Left colon (tissue), 2 donors: ENCODE measurements at places on chromosomes 1 and 21.

- DNase-seq: no peak
Observed at GRCh38 chr1:205226868-205227583, 720 bp upstream of the TMCC2 start.

DNA sequence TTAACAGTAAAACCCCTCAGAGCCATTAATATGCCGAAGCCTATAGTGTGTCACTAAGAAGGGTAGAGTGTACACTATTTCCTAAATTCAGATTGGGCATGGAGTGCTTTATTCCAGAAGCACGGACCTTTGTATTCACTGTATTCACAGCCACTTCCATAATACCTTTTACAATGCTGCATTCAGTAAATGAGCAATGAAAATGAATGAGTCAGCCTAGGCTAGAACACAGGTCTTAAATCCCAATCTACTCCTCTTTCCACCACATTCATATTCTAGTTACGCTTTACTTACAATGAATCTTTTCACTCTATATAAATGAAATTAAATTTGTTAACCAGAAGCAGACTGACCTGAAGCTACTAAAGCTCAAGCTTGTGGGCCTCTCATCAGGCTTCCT, 13.0 kb upstream of the GORAB start:
- DNase-seq: no peak

- DNase-seq: no peak
Observed at GRCh38 chr1:46133181-46133658, 791 bp upstream of the PIK3R3 start.

DNA sequence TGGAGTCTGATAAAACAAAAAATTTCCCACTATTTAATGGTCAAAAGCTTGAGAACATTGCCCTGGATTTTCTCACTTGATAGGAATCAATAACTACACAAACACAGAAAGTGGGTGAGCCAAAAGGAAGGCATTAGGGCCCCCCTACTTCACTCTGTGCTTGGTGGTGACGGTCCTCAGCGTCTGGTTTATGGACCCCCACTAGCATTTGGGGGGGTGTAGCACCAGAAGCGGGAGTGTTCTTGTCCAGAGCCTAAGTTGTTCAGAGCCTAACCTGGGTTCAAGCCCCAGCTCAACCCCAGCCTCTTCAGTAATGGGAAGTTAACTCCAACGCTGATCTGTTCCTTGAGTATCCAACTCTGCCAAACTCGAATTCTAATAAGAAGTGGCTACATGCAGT, 33.1 kb downstream of the STPG1 start:
- DNase-seq: no peak

- peak; percentile 94 for DNase-seq
Observed at GRCh38 chr1:71080739-71081696, at the start of gene ZRANB2. Gene ZRANB2, minus strand, starts transcription at chr1:71081035. Its CDS starts 40 bp downstream, at chr1:71080995.

GRCh38 chr1:167223144-167224103, 2.7 kb downstream of the POU2F1 start:
- DNase-seq: no peak

DNA sequence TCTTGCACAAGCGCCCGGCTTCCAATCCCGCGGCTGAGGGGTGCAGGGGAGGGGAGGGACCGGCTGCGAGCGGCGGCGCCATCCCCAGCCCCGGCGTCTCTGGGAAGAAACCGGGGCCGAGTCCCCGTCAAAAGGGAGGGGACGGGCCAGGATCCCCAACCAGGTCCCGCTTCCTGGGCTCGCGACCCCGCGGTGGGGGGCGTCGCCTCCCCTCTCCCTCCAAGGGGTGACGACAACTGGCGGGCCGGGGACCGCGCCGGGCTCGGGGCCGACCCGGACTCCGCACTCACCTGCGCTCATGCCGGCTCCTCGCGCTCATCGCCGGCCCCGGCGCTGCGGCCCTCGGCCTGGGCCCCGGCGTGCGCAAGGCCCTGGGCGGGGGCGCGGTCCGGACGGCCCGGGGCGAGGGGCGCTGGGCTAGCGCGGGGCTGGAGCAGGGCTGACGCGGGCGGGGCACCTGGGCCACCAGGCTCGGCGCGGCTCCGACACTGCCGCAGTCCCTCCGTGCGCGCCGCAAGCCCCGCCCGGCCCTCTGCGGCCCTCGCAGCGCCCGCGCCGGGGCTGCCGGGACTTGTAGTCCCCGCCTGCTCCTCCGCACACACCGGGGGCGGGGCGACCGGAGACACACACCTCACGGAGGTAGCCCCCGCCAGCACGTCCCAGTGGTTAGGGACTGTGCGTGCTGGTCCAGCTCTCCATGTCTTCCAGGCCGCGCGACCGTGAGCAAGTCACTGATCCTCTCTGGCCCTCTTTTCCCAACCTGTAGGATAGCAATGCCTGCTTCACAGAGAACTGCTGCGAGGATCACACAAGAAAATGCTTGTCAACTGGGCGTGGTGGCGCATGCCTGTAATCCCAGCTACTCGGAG, at the start of gene ATP13A2:
TSS of gene ATP13A2 (minus strand) at position 490 of the 869 bp plus-strand sequence. CDS start at position 300, 190 bp downstream.
- peak; percentile 75 for DNase-seq

- DNase-seq: no peak
Observed at GRCh38 chr1:41500781-41501518, 16.5 kb upstream of the EDN2 start.

- no peak for DNase-seq
Observed at GRCh38 chr1:38915352-38915948, 26.2 kb downstream of the RHBDL2 start.

DNA sequence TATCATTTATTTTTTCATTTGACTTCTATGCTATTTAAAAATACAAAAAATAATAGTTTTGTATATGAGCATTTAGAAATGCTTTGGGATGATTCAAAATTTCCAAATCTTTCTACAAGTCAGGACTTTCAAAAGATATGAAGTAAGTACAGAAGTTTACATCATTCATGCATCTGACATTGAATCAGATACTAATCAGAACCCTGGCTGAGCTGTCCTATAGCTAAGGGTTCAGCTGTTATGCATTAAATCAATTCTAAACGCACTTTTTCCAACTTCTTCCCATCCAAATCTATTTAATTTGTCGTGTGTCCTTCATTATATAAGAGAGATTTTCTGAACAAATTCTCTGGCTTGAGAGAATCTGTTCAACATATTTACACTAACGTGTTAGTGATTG, 779.4 kb downstream of the LTN1 start:
- no peak for DNase-seq

GRCh38 chr1:42957229-42957879, 1.3 kb downstream of the SLC2A1 start:
- peak; percentile 68 for DNase-seq

DNA sequence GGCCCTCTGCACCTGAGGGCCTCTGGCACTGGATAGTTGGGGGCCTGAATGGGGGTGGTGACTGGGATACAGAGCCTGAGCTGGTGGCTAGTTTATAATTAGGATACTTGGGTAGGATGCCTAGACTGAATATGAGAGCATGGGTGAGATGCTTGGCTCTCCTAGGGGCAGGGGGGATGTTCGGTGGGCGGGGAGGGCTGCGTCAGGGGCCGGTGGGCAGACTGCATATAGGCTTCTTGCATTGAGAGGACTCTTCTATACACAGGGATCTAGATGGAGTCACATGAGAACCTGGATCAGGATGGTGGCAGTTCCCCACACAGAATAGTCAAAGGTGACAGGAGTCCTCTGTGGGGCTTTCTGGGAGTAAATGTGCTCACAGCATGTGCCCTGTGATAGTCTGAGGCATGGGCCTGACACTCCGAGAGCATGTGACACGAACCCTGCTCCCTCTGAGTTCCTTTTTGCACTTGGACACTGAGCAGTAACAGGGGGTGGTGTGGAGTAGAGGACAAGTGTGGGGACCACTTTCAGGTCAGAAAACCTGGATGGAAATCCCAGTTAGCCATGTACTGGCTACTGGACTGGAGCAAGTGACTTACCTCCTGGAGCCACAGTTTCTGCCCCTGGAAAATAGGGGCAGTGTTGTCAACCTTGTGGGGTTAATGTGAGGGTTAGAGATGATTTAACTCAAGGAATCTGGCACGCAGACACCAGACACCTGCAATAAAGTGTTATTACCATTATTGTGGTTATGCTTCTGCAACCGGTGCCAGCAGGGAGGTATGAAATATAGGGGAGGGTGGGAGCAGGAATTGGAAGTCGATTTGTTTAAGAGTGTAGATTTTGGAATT, 2.2 kb downstream of the MAP7D1 start:
- DNase-seq: peak; percentile 30

DNA sequence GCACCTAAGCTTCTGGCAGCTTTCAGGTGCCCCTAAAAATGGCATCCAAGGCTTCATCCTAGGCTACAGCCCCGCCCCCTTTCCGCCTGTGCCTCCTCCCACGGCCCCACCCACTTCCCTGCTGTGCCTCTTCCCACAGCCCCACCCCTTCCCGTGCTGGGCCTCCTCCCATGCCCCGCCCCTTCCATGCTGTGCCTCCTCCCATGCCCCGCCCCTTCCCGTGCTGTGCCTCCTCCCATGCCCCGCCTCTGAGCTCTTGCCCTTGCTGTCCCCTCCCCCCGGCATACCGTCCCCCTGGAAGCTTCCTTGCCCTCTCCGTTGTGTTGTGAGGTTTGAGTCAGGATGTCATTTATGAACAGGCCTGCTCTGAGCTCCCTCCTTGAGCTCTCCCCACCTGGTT, 228.5 kb upstream of the AJAP1 start:
- no peak for DNase-seq

GRCh38 chr1:231817801-231818200, 191.2 kb downstream of the DISC1 start:
- no peak for DNase-seq

DNA sequence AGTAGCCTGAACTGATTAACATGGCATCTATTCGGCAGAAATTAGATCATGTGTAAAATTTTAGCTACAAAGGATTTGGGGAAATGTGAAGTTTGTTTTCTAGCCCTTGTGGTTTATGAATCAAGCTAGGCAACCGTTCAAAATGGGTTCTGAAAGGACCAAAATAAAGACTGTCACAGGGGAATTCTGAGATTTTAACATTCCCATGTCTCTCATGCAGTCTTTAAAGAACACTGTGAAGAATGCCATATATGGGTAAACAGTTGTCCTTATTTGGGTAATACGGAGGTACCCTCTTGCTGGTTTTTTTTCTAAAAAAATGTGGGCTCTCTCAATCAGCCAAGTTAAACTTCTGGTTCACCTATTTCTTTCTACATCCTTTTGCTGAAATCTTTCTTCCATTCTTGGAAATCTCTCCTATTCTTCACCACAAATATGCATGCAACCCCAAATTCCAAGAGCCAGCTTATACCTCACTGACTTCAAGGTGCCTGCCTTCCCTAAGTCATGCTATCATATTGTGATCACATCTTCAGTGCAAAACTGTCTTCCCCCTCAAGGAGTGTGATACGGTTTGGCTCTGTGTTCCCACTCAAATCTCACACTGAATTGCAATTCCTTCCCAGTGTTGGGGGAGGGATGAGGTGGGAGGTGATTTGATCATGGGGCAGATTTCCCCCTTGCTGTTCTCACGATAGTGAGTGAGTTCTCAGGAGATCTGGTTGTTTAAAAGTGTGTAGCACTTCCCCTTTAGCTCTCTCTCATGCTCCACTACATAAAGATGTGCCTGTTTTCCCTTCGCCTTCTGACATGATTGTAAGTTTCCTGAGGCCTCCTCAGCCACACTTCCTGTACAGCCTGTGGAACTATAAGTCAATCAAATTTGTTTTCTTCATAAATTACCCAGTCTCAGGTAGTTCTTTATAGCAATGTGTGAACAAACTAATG, 308.7 kb downstream of the TTLL7 start:
- DNase-seq: no peak

DNA sequence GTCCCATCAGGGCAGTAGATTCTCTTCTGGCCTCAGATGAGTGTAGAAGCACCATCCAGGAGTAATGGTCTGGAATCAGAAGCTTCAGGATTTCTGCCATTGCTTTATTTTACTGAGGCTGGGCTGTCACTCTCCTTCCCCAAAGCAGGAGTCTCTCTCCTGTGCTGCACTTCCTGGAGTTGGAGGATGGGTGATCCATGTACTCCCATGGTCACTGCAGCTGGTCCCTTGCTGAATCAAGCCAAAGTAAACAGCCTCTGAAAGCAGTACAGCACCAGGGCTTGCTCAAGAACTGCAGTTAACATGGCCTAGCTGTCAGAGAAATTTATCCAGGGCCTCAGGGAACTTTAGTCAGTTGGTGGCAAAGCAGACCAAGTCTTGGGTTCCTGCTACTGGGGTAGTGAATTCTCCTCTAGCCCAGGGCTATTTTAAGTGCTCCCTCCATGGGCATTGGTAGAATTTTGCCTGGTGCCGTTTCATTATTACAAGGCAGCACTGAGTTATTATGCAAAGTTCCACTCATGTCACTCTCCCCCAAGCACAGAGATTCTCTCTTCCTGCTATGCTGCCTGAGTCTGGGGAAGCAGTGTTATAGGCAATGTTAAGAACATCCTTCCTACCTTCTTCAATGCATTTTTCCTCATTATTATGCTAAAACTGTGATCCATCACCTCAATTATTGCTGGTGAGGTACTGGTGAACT, 29.5 kb downstream of the DRAM2 start:
- DNase-seq: no peak

DNA sequence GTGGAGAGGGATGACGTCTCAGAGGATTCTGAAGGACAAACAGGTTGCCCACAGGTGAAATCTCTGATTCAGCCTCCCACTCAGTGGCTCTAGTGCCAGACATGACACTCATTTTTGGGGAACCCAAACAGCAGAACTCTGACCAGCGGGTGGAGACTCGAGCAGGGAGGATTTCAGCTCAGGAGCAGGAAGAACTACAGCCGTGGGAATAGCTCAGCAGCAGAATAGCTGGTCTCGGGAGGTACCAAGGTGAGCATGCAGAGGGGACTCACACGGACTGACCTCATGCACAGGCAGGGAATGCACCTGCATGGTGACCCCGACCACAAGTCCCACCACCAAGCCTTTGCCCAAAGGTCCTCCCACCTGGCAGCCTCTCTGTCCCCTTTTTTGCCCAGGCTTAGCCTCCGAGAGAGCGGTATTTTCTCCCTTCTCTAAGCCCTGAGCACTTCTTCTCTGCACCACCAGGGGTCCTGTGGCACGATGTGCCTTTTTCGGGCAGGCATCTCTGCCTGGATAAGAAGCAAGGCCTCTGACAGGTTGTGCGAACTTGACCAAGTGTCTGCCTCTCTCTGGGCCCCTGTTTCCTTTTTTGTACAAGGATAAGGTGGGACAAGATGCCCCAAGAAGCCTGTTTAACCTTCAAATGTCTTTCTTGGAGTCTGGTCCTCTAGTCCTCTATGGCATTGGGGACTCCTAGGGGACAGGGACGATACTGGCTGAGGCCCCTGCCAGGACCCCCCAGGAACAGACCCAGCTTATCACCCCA, 8.8 kb upstream of the FGR start:
- no peak for DNase-seq

DNA sequence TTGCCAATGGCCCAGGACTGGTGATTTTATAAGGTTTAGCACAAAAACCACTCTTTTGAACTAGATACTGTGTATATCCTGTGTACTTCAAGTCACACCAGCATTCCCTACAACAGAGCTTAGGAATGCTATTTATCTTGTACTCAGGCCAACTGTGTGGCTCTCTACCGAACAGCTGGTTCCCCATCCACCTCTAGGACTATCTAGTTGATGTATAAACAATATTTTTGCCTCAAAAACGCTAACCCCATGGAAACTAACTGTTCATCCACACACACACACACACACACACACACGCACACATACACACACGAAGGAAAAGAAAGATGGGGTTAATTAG, 28.7 kb upstream of the SLC45A3 start:
- DNase-seq: no peak
